Activated T-helper 1 cell treated with anti-CD3 and anti-CD28 coated beads, Interleukin-12 subunit alpha, Interleukin-12 subunit beta, Interleukin-2, Interleukin-4 antibody, amounts not matched to agents 30 ng/mL and 10 ng/mL and 1 ng/mL, durations not matched to agents 14 hours and 24 hours and 36 hours (primary cell): ENCODE measurements at places on chromosomes 6 and 20. TPM values are rescaled to one million over a fixed set of nuclear protein-coding genes. Genes with fewer than 3 reads are reported as not detected.

Gene PSMG4
- 32.1 and 35.4 TPM in 2 replicates for total RNA-seq

Gene HSPA12B
- not detected in 2 replicates for total RNA-seq

Gene XKR7
- not detected in 2 replicates for total RNA-seq

Gene SPINT4
- not detected in 2 replicates for total RNA-seq

Gene HFE
- total RNA-seq, result 0.13 and 0.37 TPM in 2 replicates

Gene CMTR1
- total RNA-seq, result 53.5 and 54.4 TPM in 2 replicates

Gene HUS1B
- 2.7 and 2.8 TPM in 2 replicates for total RNA-seq

Gene KIF25
- total RNA-seq, result not detected in 2 replicates

Gene MTFR2
- total RNA-seq, result 23.3 and 27.6 TPM in 2 replicates

Gene BPI
- not detected in 2 replicates for total RNA-seq

Gene PPIL4
- total RNA-seq, result 25.0 and 26.1 TPM in 2 replicates

Gene KCNK5
- 36.7 and 38.7 TPM in 2 replicates for total RNA-seq

Gene AIF1
- 55.5 and 61.5 TPM in 2 replicates for total RNA-seq

Gene NCOA5
- 30.4 and 32.9 TPM in 2 replicates for total RNA-seq

Gene SLC12A5
- total RNA-seq, result 0.42 TPM in 1 of 2 replicates, not detected in the other

Gene JPH2
- not detected in 2 replicates for total RNA-seq

Gene PRR18
- not detected in 2 replicates for total RNA-seq

Gene TRIM40
- not detected in 2 replicates for total RNA-seq

Gene BPIFB1
- total RNA-seq, result not detected in 2 replicates

Gene RIPPLY2
- not detected in 2 replicates for total RNA-seq

Gene BNIP5
- not detected in 2 replicates for total RNA-seq

Gene HSP90AB1
- 2,065 and 2,095 TPM in 2 replicates for total RNA-seq

Gene GABBR1
- total RNA-seq, result 19.8 and 22.6 TPM in 2 replicates

Gene IRAK1BP1
- 3.0 TPM in 2 replicates for total RNA-seq

Gene ALDH8A1
- total RNA-seq, result 0.93 and 1.6 TPM in 2 replicates

Gene MEI4
- not detected in 2 replicates for total RNA-seq

Gene ADGRB3
- total RNA-seq, result not detected in 2 replicates

Gene EGFL8
- 8.3 and 9.1 TPM in 2 replicates for total RNA-seq

Gene RAET1L
- total RNA-seq, result not detected in 2 replicates

Gene CST5
- not detected in 2 replicates for total RNA-seq

Gene LZTS3
- total RNA-seq, result 0.54 and 0.78 TPM in 2 replicates

Gene PPP2R5D
- 52.1 and 53.4 TPM in 2 replicates for total RNA-seq

Gene MBOAT1
- 12.2 and 13.5 TPM in 2 replicates for total RNA-seq

Gene ANKRD60
- total RNA-seq, result not detected in 2 replicates

Gene CCN5
- not detected in 2 replicates for total RNA-seq

Gene GGTLC1
- total RNA-seq, result not detected in 2 replicates

Gene CDYL
- 26.8 and 29.5 TPM in 2 replicates for total RNA-seq

Gene AHCY
- 130 and 132 TPM in 2 replicates for total RNA-seq

Gene CRIP3
- not detected in 2 replicates for total RNA-seq

Gene TSHZ2
- 26.0 and 27.5 TPM in 2 replicates for total RNA-seq

Gene MCCD1
- total RNA-seq, result not detected in 2 replicates

Gene SIGLEC1
- not detected in 2 replicates for total RNA-seq

Gene ADGRF4
- not detected in 2 replicates for total RNA-seq
